ENCODE measurements at places on chromosomes 1 and 21. TPM values are rescaled to one million over a fixed set of nuclear protein-coding genes. Genes with fewer than 3 reads are reported as not detected.

The CLCA2 gene
- total RNA-seq = not detected

The LCE1E gene
- total RNA-seq = not detected

The CATSPERE gene
- total RNA-seq = 1.5 TPM

The CFAP74 gene
- total RNA-seq = not detected

The C2CD2 gene
- 18.2 TPM for total RNA-seq

The CDCA8 gene
- total RNA-seq = 5.7 TPM

The CLCNKA gene
- 0.12 TPM for total RNA-seq

The FCRL6 gene
- total RNA-seq = not detected

The LCE2A gene
- total RNA-seq = not detected

The PLA2G2D gene
- not detected for total RNA-seq

The PIK3CD gene
- 4.5 TPM for total RNA-seq

The SPRR1A gene
- total RNA-seq = not detected

The GPN2 gene
- 21.7 TPM for total RNA-seq

The RGS13 gene
- not detected for total RNA-seq

The CHD5 gene
- 0.23 TPM for total RNA-seq

The HES4 gene
- 137 TPM for total RNA-seq

The TMPRSS2 gene
- total RNA-seq = not detected

The TINAGL1 gene
- 4.7 TPM for total RNA-seq

The TLR5 gene
- total RNA-seq = 0.22 TPM

The LRRC7 gene
- total RNA-seq = 0.58 TPM

The FCER1G gene
- total RNA-seq = not detected

The ZNF648 gene
- total RNA-seq = not detected

The BTBD19 gene
- 43.4 TPM for total RNA-seq

The PLD5 gene
- total RNA-seq = not detected
